ENCODE measurements at places on chromosomes 3 and 15. TPM values are rescaled to one million over a fixed set of nuclear protein-coding genes. Genes with fewer than 3 reads are reported as not detected.

LMAN1L gene
- total RNA-seq = not detected

MASP1 gene
- total RNA-seq = 15.3 TPM

DYNLT2B gene
- total RNA-seq = 10.4 TPM

CYP1A1 gene
- total RNA-seq = 0.32 TPM

NR2E3 gene
- 0.09 TPM for total RNA-seq

IL17RE gene
- total RNA-seq = 0.63 TPM

SEMA5B gene
- total RNA-seq = not detected

TMEM266 gene
- total RNA-seq = 0.17 TPM

HOMER2 gene
- 9.0 TPM for total RNA-seq

CPEB1 gene
- 26.9 TPM for total RNA-seq

CLDN11 gene
- 632 TPM for total RNA-seq

REC114 gene
- not detected for total RNA-seq

QARS1 gene
- 285 TPM for total RNA-seq

ZKSCAN7 gene
- 6.2 TPM for total RNA-seq

PTPRG gene
- 32.6 TPM for total RNA-seq

MKRN2 gene
- 29.8 TPM for total RNA-seq

SACM1L gene
- total RNA-seq = 32.4 TPM

TBC1D23 gene
- total RNA-seq = 50.2 TPM

APBA2 gene
- total RNA-seq = 0.77 TPM

INO80 gene
- total RNA-seq = 16.7 TPM

SLC28A1 gene
- total RNA-seq = not detected

FBN1 gene
- total RNA-seq = 1,431 TPM

PRSS50 gene
- total RNA-seq = not detected

SCG5 gene
- total RNA-seq = 24.3 TPM

RARB gene
- 11.7 TPM for total RNA-seq

PCBP4 gene
- total RNA-seq = 38.5 TPM

TFRC gene
- 93.3 TPM for total RNA-seq

HAPLN3 gene
- total RNA-seq = 1.9 TPM

ISL2 gene
- 6.7 TPM for total RNA-seq

C3orf70 gene
- 0.34 TPM for total RNA-seq

DNAH1 gene
- 4.8 TPM for total RNA-seq

DIS3L gene
- 22.4 TPM for total RNA-seq

RARRES1 gene
- total RNA-seq = 174 TPM

KNL1 gene
- total RNA-seq = 1.7 TPM

GOLGA8T gene
- total RNA-seq = 0.17 TPM

GOLGA6B gene
- under 0.01 TPM for total RNA-seq

UTS2B gene
- 0.63 TPM for total RNA-seq

ASB14 gene
- total RNA-seq = 0.17 TPM

SCAANT1 gene
- not detected for total RNA-seq

VGLL3 gene
- 10.9 TPM for total RNA-seq

COL6A5 gene
- not detected for total RNA-seq

TIPARP gene
- total RNA-seq = 24.3 TPM

C3orf49 gene
- total RNA-seq = not detected

RASGRP1 gene
- not detected for total RNA-seq

PRR20G gene
- total RNA-seq = not detected

IL17RD gene
- total RNA-seq = 4.7 TPM

CCDC9B gene
- total RNA-seq = 18.8 TPM

LYSMD4 gene
- total RNA-seq = 9.5 TPM

RSRC1 gene
- 41.1 TPM for total RNA-seq

NAALADL2 gene
- 9.5 TPM for total RNA-seq

GATM gene
- total RNA-seq = 0.16 TPM

FAM174B gene
- 4.1 TPM for total RNA-seq

TMEM108 gene
- total RNA-seq = not detected

ARID3B gene
- 1.0 TPM for total RNA-seq

RTP1 gene
- not detected for total RNA-seq

GHSR gene
- total RNA-seq = not detected
